ENCODE measurements at places on chromosomes 6 and 20. TPM values are rescaled to one million over a fixed set of nuclear protein-coding genes. Genes with fewer than 3 reads are reported as not detected.

GRCh38 chr6:129212081-129212480 is 329.1 kb downstream of the LAMA2 start:
- DNase-seq: no peak

GRCh38 chr6:166648846-166649245 is 21.8 kb upstream of the RPS6KA2 start:
- DNase-seq: no peak

GRCh38 chr6:98847779-98848538 is 13.6 kb downstream of the POU3F2 start:
- DNase-seq: no peak

DNA sequence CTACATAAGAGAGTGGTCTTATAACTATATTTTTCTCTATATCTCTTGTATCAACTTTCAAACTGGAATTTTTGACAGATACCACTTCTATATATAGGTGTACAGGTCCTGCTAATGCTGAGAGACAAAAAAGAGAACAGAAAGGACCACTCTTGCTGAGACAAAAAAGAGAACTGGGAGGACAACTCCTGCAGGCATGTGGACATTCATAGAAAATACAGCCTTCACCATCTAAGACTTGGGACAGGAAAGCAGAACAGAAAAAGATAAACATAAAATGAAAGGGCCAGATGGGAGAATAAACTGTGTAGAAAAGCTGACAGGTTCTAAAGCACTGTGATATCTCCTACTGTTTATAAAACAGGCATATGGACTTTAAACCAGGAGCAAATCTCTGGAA is 541.0 kb upstream of the ADGRB3 start:
- no peak for DNase-seq

DNA sequence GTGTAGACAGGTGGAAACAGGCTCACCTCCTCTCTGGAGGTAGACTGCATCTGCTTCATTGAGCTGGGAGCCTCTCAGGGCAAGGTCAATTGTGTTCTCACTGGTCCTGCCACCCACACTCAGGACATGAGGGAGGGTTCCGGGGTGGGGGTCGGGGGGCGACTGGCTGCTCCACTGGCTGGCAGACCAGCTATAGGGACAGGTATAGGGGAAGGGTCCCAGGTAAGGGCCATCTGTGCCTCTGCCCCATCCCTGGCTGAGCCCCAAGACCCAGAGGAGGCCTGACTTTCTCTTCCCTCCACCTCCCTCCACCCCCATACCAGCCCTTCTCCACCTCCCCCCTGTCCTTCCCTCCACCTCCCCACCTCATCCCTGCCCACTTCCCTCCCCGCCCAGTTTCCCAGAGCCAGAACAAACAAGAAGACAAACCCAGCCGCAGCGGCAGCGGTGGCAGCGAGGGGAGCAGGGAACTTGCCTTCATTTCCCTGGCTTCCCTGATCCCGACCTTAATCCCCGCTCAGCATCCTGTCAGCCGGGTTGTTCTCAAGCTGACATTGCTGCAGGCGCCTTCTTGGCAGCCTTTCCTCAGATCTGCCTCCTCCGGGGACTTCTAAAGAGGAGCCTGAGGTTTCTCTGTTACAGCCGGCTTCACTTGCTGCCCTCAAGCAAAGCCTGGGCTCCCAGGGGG is 18.3 kb upstream of the FOXP4 start:
- DNase-seq: no peak

- DNase-seq: no peak
Observed at GRCh38 chr6:28212510-28213212, 12.4 kb upstream of the ZSCAN9 start.

- DNase-seq: no peak
Observed at GRCh38 chr6:39824030-39824926, 32.1 kb downstream of the DAAM2 start.

DNA sequence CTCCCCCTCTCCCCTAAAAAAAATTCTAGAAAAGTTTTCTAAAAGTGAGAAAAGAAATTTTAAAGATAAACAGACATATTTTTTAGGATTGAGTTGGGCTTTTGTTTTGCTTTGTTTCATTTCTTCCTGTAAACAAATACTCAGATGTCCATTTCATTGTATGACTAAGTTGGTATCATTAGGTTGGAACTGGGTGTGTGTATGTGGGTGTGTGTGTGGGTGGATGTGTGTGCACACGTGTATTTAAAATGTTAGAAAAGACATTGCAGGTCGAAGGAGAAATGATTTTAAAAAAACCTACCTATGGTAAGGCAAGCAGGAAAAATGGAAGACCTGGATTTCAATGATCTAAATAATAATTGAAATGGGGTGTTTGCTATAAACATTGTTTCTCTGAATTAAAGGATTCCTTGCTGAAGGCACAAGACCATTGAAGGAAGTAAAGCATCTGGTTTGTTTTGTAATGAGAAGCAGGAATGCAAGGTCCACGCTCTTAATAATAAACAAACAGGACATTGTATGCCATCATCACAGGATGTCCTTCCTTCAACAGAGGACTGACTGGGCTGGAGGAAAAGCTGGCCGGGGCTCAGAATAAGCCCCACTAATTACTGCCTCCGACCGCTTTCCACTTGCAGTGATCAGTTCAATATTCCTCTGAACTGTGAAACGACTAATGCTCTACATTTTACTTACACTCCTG is 996 bp upstream of the PRDM1 start:
- DNase-seq: no peak

- no peak for DNase-seq
Observed at GRCh38 chr20:50759678-50760077, 28.3 kb downstream of the PARD6B start.

- DNase-seq: peak; percentile 45
Observed at GRCh38 chr6:13767121-13767808, 47.1 kb downstream of the MCUR1 start.

- peak; percentile 91 for DNase-seq
Observed at GRCh38 chr6:24283043-24283985, 74.5 kb downstream of the DCDC2 start.

DNA sequence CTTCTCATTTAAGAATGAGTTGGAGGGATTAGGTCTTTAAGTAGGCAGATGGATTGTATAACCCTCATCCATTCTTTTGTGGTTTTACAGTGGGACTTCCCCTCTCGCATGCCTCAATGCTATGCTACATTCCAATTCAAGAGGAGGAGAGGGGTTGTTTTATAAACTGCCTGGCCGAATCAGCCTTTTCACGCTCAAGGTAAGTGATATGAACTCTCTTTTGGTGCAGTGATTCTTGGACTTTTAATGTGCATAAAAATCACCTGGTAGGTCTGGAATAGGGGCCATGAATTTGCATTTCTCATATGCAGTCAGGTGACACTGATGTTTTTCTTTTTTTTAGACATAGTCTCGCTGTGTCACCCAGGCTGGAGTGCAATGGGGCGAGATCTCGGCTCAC is 10.8 kb downstream of the ASXL1 start:
- no peak for DNase-seq

- DNase-seq: no peak
Observed at GRCh38 chr6:32244270-32244669, 20.4 kb upstream of the NOTCH4 start.

GRCh38 chr6:160766989-160767646 is 65.1 kb downstream of the PLG start:
- peak; percentile 70 for DNase-seq

- no peak for DNase-seq
Observed at GRCh38 chr6:116648156-116648555, 20.4 kb downstream of the ZUP1 start.

GRCh38 chr6:157498817-157499216 is 117.8 kb downstream of the ZDHHC14 start:
- DNase-seq: no peak

- no peak for DNase-seq
Observed at GRCh38 chr6:129679275-129679674, 30.7 kb downstream of the ARHGAP18 start.

DNA sequence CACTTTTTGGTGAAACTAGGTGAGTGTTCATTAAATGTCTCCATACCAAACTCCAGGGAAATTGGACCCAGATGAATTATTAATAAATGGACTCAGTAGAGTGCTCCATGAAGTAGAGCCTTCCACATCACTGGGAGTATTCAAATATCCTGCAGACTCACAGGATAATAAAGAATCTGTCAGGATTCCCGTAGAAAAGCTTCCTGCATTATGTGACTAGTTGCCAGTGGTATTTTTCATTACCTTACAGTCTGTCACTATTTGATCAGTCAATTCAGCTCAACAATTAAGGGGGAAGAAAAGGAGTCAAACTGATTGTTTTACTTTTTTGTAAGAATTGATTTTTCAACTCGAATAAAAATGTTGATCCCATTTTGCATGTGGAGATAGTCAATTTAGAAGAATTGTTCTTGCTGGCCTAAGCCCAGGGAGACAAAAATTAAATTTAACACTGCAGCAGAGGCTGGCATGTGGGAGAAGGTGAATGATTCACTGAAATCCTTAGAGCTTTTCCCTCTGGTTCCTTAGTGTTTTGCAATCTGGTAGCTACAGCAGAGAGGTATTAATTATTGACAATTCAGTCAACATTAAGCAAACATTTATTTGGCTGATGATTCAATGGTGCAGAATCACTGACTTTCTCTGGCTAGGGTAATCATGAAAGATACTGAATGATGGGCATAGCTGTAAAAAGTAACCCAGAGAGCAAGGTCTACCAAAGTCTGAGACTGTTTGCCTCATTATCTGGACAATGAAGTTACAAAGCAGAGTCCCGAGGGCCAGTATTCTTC is 442.4 kb downstream of the CD83 start:
- DNase-seq: peak; percentile 15

- DNase-seq: no peak
Observed at GRCh38 chr6:89559487-89559886, 79.1 kb downstream of the LYRM2 start.

DNA sequence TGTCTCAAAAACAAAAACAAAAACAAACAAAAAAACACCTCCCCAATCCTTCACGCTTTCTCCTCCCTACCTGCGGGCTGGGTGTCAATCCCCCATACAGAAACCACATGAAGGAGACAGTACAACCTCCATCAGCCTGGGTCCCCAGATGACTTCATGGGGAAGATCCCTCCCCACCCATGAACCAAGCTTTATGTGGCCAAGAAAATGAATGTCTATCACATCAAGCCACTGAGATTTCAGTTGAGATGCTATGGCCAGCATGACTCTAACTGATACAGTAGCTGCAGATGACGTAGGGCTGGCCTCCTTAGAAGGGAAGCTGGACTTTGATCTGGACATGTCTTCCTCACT is 21.2 kb upstream of the BNIP5 start:
- peak; percentile 41 for DNase-seq

- no peak for DNase-seq
Observed at GRCh38 chr20:62774762-62775161, 21.5 kb upstream of the MRGBP start.

DNA sequence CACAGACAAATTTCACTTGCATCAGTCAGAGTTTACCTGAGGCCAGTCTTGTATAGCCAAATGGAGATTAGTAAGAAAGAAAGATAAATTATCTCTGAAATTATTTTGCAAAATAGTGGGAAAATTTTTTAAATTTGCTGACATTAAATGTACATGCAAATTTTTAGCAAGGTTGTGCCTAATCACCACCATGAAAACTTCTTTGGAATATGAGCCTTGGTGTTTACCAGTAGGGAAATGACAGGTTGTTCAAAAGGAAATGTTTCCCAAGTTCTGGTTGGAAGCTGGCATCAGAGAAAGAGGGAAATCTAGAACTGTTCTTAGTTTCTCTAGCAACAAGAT is 34.4 kb upstream of the LOC128125822 start:
- no peak for DNase-seq

- DNase-seq: no peak
Observed at GRCh38 chr20:4131911-4132310, 116.6 kb upstream of the RNF24 start.

DNA sequence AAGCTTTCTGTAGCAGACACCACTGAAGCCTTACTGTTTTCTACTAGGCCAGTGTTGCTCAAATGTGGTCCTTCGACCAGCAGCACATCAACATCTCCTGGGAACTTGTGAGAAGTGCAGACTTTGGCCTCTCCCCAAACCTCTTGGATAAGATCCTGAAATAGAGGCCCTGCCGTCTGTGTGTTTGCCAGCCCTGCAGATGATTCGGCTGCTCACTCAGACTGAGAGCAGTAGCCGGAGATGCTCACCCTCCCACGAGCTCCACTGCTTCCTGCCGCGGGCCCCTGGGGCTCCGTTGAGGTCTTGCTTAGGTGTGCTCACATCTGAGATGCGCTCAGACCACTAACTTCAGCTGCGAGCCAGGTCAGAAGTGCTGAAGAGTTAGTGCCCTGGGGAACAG is 129.5 kb upstream of the SSTR4 start:
- DNase-seq: peak; percentile 26

The TRAPPC3L gene
- total RNA-seq: not detected

The HEY2 gene
- total RNA-seq: 2.4 TPM

The C4A gene
- 179 TPM for total RNA-seq

The ZC2HC1B gene
- not detected for total RNA-seq

The KCNK5 gene
- total RNA-seq: 242 TPM

The SEMG1 gene
- 1.1 TPM for total RNA-seq

The CCDC170 gene
- total RNA-seq: 0.69 TPM

The VSTM2L gene
- 95.0 TPM for total RNA-seq

The SPATA25 gene
- 2.8 TPM for total RNA-seq

The CDH22 gene
- 0.09 TPM for total RNA-seq

The SCGN gene
- total RNA-seq: 3.2 TPM

The PBOV1 gene
- total RNA-seq: not detected

The SPEF1 gene
- 0.75 TPM for total RNA-seq

The DEFB132 gene
- total RNA-seq: not detected

All from mucosa of gallbladder (tissue), 1 donor.